ENCODE measurements at places on chromosomes 16 and 17.

DNA sequence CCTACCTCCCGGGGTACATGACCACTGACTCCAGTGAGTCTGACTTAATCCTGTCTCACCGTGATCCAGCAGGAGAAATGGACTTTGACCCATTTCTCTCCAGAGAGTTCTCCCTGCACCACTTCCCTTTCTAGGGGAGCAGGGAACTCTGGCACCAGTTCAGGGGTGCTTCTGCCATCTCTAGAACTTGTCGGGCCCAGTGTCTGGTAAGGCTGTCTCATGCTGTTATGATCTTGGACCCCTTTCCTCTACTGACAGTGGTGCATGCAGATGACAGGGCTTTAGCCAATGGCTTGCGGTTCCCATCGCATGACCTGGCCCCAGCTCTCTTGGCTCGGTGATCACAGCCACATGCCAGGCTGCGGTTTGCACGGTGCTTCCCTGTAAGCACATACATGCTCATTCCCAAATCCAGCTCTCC lies 62.0 kb downstream of the SLC39A11 start:
- no peak for DNase-seq

DNA sequence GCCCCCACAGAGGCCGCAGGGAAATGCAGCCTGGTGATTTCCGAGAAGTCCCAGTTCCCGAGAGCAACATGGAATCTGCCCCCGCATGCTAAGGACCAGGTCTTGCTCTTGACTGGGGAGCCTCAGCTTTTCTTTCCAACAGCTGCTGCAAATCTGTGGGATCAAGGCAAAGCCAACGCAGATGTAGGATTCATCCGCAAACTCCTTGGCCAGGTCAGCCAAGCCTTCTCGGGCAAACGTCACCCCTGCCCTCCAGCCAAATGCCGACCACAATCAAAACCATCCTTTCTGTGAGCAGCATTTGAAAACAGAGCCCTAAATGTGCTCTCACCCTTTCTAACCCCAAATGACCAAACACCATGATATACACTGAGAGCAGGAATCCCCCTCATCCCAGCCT lies 54.0 kb downstream of the MRM3 start:
- DNase-seq = no peak

- DNase-seq = no peak
These were observed 4.1 kb downstream of the ZNF688 start for GRCh38 chr16:30567160-30567990.

- no peak for DNase-seq
These were observed 2.9 kb upstream of the WIPI1 start for GRCh38 chr17:68460146-68460545.

DNA sequence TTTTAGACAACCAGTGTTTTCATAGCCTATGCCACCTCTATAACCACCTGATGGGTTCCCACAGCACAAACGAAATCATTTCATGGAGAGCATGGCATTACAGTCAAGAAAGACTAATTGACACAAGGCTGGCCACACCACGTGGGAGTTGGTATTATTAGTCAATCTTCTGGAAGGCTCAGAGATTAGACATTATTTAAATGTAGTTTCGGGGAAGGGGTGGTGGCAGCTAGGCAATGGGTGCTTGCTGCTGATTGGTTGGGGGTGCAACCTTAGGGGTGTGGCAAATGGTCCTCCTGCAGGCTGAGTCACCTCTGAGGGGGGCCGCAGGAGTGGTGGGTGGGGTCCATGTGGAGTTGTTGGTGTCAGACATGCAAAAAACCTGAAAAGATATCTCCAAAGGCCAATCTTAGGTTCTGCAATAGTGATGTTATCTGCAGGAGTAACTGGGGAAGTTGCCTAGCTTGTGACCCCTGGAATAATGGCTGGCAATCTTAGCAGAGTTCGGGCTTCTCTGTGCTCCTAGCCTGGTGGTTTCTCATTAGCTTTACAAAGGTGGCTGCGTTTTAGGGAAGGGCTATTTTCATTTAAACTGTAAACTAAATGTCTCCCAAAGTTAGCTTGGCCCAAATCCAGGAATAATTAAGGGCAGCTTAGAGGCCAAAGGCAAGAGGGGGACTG lies 4.6 kb downstream of the TEN1 start:
- no peak for DNase-seq

DNA sequence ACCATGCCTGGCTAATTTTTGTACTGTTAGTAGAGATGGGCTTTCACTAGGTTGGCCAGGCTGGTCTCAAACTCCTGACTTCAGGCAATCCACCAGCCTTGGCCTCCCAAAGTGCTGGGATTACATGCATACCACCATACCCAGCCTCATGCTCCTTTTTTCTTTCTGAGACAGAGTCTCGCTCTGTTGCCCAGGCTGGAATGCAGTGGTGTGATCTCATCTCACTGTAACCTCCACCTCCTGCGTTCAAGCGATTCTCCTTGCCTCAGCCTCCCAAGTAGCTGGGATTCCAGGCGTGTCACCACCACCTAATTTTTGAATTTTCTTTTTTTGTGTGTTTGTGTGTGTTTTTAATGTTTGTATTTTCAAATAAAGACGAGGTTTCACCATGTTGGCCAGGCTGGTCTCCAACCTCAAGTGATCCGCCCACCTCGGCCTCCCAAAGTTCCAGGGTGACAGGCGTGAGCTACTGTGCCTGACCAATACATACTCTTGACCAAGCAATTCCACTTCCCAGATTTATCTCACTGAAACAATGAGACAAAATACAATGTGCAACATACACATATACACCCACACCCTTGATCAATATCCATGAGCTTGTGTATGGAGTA lies 5.0 kb downstream of the GRB2 start:
- no peak for DNase-seq

- DNase-seq = no peak
These were observed 63.5 kb downstream of the SPECC1 start for GRCh38 chr17:20072692-20072992.

DNA sequence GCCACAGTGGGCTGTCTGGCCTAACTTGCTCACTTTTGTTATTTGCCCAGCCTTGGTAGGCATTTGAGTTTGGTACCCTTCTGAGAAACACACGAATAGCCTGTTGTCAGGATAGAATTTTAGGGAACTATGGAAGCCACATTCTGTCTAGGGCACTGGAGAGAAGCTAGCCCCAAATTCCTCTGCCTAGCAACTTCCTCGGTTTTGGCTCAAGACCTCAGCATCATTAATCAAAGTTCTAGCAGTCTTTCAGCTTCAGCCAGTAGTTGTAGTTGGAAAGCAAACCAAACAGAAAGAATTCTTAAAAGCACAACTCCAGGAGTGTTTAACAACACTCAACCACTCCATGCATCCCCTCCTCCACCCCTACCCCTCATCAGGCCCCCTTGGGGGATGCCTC lies 572.1 kb upstream of the PSMD7 start:
- DNase-seq = no peak

- no peak for DNase-seq
These were observed 30.2 kb downstream of the BMERB1 start for GRCh38 chr16:15464401-15465186.

- no peak for DNase-seq
These were observed 3.6 kb downstream of the CLUH start for GRCh38 chr17:2707721-2708584.

GRCh38 chr16:66520406-66521170 lies 29.3 kb downstream of the TK2 start:
- DNase-seq = no peak

DNA sequence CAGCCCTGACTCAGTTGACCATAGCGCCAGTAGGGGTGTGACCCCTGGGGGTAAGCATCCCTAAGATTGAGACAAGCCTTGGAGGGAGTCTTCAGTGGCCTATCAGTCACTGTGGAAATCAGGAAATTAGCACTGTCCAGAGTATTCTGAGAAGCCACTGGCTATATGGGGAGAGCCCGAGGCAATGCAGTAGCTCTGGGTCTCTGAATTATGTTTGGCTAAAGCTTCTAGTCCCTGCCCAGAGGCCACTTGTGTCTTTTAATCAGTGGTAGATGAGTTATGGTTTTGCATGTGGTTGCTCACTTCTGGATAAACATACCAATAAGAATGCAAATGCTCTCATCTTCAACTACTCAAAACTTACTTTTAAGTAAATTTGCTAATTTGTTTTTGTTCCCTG lies 100.6 kb upstream of the TOX3 start:
- DNase-seq = no peak

- no peak for DNase-seq
These were observed 56.9 kb upstream of the MRTFB start for GRCh38 chr16:14014284-14014625.

All from left renal pelvis (tissue), 4 donors.